ENCODE measurements at places on chromosomes 4 and X.

- DNase-seq, result no peak
These were observed 257.2 kb downstream of the PDHA2 start for GRCh38 chr4:96097040-96097607.

- DNase-seq, result no peak
These were observed 224.7 kb downstream of the MID1 start for GRCh38 chrX:10395643-10396042.

- no peak for DNase-seq
These were observed 23.5 kb upstream of the ELF2 start for GRCh38 chr4:139200506-139200905.

DNA sequence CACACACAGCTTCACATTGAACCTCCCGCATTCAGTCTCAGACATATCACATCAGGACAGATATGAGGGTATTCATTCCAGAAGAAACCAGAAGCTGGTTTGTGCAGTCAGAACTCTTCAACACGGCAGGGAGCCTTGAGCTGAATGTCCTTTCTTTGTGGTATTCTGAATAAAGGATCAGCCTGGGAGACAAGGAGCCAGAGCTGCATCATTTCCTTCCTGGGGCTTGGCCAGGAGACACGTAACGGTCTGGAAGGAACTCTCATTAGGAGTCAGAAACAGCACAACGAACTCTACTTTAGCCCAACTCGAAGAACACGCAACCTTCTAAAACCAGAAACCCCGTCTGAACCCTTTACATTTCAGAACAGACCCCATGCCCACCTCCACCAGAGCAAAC is 46.4 kb downstream of the KDR start:
- no peak for DNase-seq

- no peak for DNase-seq
These were observed 13.8 kb downstream of the GALNT7 start for GRCh38 chr4:173182403-173182802.

DNA sequence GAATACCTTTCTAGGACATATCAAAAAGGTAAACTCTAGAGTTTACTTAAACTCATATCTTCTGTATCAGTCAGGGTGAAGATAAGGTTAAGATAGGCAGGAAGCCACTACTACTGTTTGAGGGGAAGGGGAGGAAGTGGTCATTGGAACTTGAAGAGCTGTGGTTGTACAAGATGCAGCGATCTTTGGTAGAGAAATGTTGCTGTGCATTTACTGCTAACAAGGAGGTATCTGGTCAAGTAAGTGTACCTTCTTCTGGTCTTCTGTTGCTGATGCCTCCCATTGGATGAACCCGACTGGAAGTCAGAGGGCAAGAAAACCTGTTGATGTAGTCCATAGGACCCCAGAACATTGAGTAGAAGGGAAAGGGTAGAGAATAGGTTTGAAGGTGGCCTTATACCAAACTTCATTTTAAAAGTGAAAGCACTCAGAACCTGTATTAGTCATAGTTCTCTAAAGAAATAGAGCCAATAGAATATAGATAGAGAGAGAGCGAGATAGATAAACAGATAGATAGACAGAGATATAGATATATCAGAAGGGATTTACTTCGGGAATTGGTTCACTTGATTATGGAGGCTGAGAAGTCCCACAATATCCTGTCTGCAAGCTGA is 47.9 kb upstream of the TSPAN5 start:
- DNase-seq, result no peak

GRCh38 chrX:42951747-42952146 is 173.8 kb upstream of the PPP1R2C start:
- no peak for DNase-seq

DNA sequence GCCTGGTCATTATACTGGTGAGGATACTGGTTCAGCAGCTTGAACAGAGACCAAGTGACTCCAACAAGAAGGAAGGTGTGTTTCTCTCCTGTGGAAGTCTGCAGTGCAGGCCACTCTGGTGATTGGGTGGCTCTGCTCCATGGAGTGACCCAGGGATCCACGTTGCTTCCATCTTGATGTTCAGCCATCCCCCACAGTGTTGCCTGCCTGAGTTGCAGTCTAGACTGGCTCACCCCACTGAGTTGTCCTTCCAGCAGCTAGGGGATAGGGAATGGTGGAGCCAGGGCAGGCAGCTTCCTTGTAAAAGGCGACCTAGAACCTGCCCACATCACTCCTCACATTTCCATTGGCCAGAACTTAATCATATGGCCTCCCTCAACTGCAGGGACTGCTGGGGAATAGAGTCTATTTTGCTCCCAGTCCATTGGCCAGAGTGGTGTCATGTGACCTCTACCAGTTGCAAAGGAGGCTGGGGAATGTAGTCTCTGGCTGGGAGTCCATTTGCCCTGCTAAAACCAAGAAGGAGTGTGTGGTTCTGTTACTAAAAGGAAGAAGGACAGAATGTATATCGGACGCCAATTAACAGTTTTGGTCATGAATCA is 8.0 kb downstream of the MAN2B2 start:
- DNase-seq, result no peak

GRCh38 chr4:5166377-5166776 is 115.1 kb downstream of the STK32B start:
- no peak for DNase-seq

- DNase-seq, result no peak
These were observed 83.8 kb upstream of the MAML3 start for GRCh38 chr4:140237616-140238350.

DNA sequence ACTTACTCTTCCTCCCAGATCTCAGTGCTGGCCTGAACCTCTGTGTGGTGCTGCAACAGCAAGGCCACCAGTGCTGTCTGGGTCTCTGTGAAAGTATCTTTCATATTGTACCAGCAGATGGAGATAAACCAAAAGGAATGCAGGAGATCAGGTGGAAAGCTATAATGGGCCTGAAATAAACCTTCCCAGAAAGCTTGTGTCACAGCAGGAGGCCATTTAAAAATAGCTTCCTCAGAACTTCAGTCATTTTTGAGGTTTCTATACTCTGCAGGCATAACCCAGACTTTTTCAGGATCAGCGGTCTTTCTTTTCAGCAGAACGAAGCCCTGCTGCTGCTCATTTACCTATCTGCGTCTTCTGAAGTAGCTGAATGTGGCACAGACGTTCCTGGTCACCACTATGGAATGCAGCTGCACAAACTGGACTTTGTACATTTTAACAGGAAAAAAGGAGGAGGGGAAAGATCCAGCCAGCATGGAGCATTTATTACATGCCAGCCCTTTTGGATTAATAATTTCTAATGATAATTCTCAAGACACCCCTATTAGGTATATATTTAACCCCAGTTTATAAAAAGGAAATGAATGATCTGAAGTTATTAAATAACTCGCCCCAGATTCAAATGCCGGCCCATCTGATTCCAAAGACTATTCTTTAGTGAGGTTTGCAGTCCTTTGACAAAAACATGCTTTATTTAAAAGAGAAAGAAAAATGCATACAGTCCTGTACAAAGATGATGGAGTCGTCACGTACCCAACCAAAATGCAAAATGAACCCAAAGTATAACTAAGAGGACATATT is 119.7 kb downstream of the NFKB1 start:
- DNase-seq, result no peak

Measured in stimulated activated CD8-positive, alpha-beta memory T cell treated with anti-CD3 and anti-CD28 coated beads, Interleukin-2, amount 100 ng/mL, for 1 hour (primary cell).